ENCODE measurements at places on chromosomes 11 and 22.

- no peak for DNase-seq
Measured at GRCh38 chr11:108985945-108986279, 321.0 kb downstream of the DDX10 start.

- DNase-seq: no peak
Measured at GRCh38 chr11:126711977-126712625, 288.5 kb downstream of the KIRREL3 start.

GRCh38 chr22:38924347-38924952 is 33.0 kb upstream of the APOBEC3A start:
- no peak for DNase-seq

DNA sequence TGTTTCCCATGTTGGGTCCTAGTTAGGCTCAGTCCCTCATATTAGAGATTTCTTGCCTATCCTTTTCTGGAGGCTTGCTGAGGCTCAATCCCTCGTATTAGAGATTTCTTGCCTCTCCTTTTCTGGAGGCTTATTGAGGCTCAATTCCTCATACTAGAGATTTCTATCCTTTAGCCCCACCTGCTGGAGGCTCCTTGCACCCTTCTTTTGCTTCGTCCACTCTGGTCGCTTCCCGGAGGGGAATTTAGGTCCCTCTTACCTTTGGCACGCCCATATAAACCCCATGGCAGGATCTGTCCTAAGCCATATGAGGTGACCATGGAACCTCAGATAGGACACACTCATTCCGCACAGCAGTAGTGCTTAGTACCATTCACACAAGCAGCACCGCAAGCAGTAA is 15.9 kb downstream of the CYP2D6 start:
- DNase-seq: no peak

GRCh38 chr11:86741839-86742805 is 58.2 kb upstream of the PRSS23 start:
- DNase-seq: no peak

- no peak for DNase-seq
Measured at GRCh38 chr11:29844701-29845379, 172.0 kb downstream of the KCNA4 start.

GRCh38 chr11:93737904-93738612 is 3.2 kb downstream of the TAF1D start:
- no peak for DNase-seq

GRCh38 chr11:111782109-111782741 is 16.0 kb upstream of the PPP2R1B start:
- DNase-seq: no peak

GRCh38 chr22:25039754-25040153 is 87.2 kb downstream of the KIAA1671 start:
- no peak for DNase-seq

DNA sequence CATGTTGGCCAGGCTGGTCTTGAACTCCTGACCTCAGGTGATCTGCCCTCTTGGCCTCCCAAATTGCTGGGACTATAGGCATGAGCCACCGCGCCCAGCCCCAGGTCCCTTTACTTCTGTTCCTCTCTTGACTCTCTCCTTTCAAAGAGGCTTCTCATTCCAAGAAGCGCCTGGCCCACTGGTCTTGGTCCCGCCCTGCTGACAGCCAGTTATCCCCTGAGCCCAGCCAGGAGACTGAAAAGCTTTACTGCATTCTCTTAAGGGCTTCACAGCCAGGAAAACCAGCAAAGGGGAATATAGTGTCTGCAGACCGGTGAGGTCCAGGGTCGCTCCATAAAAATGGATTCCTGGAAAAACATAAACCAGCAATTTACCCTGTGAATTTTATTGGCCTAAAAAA is 68.3 kb downstream of the NFAM1 start:
- DNase-seq: no peak

GRCh38 chr11:74268456-74268855 is 43.0 kb downstream of the P4HA3 start:
- no peak for DNase-seq

GRCh38 chr11:118497831-118498230 is 29.4 kb upstream of the TTC36 start:
- no peak for DNase-seq

GRCh38 chr11:3133261-3134217 is 31.6 kb downstream of the OSBPL5 start:
- DNase-seq: no peak

DNA sequence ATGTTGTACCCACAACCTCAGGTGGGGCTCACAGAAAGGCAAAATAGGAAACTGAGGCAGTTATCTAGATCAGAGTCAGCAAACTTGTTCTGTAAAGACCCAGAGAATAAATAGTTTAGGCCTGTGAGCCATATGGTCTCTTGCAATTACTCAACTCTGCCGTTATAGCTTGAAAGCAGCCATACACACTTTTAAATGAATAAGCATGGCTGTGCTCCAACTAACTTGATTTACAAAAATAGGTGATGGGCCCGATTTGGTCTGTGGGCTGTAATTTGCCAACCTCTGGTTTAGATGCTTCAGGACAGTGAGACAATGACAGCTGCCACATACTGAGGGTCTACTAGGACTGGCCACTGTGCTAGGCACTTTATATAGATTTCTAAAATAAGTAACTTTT is 198.8 kb upstream of the NARS2 start:
- no peak for DNase-seq

DNA sequence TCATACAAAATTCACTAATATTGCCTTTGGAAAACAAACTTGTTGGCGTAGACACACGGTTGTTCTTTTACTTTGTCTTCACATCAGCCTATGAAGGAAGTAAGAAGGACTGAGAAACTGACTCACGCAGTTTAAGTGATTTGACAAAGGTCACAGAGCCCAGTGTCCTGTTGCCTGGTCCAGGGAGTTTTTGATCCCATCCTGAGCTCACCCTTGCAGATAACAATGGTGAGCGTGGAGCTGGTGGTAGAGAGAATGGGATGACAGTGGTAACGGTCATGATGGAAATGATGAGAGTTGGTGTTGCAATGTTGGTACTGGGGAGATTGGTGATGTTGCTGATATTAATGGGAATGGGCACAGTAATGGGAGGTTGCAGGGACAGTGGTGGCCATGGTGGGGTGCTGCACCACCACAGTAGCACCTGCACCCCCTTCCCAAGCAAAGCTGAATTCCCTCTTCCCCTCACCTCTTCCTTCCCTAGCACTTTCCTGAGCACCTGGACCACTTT is 22.0 kb downstream of the CREB3L1 start:
- DNase-seq: no peak

- DNase-seq: no peak
Measured at GRCh38 chr11:129721685-129722084, 94.0 kb upstream of the TMEM45B start.

DNA sequence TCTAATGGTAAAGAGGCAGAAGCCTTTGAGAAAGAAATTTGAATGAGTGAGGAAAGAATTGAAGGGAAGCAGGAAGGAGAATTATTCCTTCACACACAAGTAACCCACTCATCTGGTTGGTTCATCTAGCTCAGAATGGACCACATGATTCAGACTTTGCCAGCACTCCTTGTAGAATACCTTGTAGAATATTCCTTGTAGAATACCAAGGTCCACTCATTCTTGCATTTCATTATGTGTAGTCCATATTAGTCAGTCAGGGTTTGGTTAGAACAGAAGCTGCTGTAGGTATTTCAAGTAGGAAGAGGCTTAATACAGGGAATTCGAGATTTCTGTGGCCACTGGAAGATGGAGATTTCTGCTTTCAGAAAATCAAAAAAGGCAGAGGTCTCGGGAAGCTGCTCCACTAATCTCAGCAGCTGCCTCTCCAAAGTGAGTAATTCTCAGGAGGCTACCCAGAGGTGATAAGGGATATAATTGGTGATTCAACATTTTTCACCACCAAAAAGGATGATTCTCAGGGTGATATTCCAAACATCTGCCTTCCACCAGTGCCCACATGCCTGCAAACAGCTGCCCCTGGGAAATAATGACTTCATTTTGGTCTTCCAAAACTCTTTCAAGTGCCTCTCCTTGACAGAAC is 329.1 kb downstream of the TMEM135 start:
- no peak for DNase-seq

GRCh38 chr11:1504581-1505290 is 18.2 kb upstream of the MOB2 start:
- DNase-seq: no peak

DNA sequence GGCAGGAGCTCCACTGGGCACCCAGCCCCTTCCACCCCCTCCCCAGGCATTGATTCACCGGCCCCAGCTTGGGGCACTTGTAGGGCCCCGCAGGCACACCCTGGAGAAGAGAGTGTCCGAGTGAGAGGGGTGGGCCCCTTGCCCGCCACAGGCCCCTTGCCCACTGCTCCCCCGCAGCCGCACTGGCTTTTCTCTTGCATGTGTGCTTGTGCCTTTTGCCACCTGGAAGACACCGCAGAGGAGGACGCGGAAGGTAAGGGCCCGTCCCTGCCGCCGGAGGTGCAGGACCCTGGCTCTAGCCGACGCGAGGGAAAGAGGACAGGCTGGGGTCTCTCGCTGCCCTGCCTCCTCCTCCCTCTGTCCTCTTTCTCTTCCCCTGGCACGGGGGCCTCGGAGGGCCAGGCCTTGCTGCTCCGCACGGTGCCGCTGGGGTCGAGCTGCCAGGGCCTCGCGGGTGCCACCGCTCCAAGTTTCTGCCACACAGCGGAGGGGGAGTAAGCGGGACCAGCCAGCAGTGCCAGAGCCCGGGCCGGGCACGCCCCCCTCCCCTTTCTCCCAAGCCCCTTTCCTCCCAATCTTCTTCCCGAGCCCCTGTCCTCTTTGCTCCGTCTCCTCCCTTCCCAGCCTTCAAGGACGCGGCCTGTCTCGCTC is 9.5 kb downstream of the TNNT3 start:
- DNase-seq: no peak

DNA sequence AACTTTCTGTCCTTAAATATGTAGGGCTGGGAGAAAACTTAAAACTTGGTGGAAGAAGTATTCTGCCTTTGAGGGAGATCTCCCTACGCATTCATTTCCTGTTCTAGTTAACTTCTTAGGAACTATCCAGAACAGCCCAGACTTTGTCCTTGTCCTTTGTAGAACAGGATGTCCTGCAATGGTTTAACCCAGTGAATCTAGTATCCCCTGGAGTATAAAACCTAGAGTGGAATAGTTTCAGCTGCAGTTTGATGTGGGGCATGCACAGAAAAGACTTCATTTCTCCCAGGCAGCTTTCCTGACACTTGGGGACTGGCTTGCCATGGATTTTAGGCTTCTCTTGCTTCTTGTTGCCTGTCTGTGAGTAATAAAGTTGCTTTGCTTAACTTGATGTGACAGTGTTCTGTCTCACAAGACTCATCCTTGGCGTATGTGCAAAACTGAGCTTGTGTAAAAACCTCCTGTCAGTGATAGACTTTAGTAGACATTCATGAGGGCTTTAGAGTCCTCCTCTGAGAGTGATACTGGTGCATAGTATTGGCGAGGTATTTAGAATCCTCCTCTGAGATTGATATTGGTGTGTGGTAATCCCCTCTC is 28.2 kb downstream of the ARHGAP42 start:
- DNase-seq: no peak

DNA sequence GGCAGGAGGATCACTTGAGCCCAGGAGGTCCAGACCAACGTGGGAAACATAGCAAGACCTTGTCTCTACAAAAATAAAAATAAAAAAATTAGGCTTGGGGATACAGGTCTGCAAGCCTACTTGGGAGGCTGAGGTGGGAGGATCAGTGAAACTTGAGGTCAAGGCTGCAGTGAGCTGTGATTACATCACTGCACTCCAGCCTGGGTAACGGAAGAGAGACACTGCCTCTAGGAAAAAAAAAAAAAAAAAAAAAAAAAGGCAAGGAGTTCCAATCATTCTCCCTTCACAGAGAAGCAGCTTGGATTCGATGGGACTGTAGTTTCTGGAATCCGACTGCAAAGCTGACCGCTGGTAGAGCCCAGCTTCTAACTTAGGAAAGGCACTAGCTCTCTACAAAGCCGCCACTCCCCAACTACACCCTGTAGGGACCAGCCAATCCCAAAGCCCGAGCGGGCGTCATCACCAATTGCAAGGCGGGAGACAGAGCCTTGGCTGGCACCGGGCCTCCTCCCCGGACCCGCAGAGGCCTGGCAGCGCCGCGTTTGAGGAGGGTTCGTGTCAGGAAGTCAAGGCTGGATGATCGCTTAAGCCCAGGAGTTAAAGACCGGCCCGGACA is 716 bp upstream of the DDB2 start:
- peak; percentile 88 for DNase-seq

DNA sequence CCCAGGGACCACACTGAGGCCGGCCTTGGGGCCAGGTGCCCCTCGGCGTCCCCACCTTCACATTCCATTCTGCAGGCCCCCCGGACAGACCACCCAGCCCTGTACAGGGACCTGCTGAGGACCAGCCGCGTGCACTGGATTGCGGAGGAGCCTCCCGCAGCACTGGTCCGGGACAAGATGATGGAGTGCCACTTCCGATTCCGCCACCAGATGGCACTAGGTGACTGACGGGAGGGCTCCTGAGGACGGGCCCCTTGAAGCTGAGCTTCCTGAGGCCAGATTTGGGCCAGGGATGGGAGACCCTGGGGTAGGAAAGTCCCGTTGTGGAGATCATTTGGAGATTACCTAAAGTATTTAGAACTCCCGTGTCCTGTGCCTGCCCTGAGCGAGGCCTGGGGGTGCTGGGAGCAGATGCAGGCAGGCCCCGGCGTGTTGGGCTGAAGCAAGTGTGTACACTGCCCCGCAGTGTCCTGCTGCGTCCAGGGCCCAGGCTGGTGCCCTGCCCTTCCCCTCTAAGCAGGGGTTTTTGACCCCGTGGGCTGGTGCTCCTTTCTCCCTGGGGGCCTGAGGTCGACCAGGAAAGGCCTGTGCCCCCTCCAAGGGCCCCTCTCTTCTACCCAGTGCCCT is 20.0 kb downstream of the TRMU start:
- no peak for DNase-seq

Data from H1 (cell line).